ENCODE measurements at places on chromosomes 2 and 18.

DNA sequence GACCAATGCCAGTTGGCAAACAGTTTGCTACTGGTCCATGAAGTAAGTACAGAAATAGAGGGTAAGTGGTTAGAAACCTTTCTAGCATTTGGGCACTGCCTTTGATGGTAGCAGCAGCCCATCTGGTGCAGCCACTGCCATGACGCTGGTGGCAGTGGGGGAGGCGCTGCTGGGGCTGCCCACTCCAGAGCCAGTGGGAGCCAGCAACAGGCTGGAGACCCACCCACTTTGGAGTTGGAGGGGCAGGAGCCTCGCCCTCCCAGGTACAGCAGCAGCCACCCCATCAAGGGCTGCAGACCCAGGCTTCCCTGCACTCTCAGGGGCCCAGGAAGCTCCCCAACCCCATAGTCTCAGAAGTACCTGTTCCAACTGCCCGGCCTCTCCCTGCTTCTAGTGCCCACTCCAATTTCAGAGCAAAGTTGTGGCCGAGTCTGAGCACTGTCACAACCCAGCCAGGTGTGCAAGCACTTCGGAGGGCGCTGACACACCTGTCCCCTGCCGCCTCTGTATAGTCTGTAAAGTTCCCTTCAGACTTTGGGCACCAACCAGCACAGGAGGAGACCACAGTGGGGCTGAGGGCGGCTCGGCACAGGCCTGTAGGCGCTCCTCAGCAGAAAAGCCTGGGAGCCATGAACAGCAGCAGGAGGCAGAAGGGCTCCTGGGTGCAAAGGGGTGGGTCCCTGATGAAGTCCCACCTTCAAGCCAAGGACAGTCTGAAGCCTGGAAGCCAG, 125.6 kb upstream of the CCDC150 start:
- DNase-seq: no peak

DNA sequence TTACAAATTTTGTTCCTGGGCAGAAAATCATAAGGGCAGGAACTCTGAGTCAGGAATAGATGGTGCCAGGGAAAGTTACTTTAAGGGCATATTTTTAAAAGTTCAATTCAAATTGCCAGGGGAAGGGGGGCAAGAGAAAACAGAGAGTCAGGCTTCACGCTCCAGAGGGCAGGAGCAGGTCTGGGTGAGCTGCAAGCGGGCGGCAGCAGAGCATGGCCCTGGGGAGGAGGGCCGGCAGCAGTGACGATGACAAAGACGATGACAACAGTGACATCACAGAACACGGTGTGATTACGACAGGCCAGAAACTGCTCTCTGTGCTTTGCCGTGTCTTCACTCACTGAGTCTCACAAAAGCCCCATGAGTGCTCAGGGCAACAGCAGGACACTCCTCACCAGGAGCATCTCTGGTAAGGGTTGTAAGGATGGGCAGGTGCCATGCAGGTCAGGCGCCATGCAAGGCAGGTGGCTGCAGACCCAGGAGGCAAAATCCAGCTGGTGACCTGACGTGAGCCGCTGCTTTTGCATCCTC, 23.3 kb downstream of the CHST10 start:
- no peak for DNase-seq

GRCh38 chr18:23227726-23228070, 92.4 kb downstream of the CABLES1 start:
- no peak for DNase-seq

GRCh38 chr2:99613980-99614379, 124.2 kb upstream of the REV1 start:
- DNase-seq: no peak

DNA sequence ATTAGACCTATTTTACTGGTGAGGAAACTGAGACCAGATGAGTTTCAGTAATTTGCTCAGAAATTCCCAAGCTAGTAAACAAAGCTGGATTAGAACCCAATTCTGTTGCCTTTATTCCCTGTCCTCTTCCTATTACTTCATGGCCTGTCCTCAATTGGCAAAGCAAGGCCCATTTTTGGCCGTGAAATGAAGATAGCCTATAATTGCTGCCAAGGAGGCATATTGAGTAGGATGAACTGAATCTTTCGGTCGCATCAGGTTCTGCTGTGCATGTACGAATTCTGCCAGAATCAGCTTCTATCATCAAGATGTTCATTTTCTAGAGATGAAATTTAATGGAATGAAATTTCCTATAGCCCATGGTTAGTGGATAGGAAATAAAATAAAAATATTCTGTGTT, 1485.2 kb upstream of the PIK3C3 start:
- DNase-seq: no peak

- DNase-seq: no peak
Measured at GRCh38 chr2:120739438-120740090, 3.9 kb downstream of the GLI2 start.

Data from stimulated activated CD4-positive, alpha-beta T cell treated with anti-CD3 and anti-CD28 coated beads, Interleukin-1b, Interleukin-23, amount 100 ng/mL, for 24 hours (primary cell).